ENCODE measurements at places on chromosomes 6 and 20.

GRCh38 chr6:151692216-151692615 is 115.3 kb upstream of the ESR1 start:
- no peak for DNase-seq

GRCh38 chr20:371755-372542 is 8.6 kb upstream of the TRIB3 start:
- DNase-seq, result peak; percentile 35

- DNase-seq, result no peak
Measured at GRCh38 chr20:21577551-21577950, 63.7 kb upstream of the NKX2-2 start.

GRCh38 chr6:89727501-89727900 is 89.0 kb upstream of the LYRM2 start:
- DNase-seq, result no peak

DNA sequence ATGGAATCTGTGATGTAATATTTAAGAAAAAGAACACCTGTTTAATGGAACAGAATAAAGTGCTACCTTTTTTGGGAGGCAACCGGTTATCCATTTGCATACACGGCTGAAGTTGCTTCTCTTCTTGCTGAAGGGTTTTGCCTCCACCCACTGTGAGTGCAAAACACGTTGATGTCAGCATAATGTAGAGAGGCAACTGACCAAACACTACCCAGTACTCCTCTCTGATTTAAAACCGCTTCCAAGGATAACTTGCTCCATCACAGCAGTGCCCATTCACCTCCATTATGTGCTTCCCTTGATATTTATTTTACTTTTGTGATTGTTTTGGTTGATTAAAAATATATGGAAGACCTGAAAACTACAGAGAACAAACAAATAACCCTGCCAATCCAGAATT is 1.4 kb downstream of the SLC17A1 start:
- no peak for DNase-seq

- peak; percentile 54 for DNase-seq
Measured at GRCh38 chr20:3407040-3407770, at the start of gene DNAAF9. Gene DNAAF9 (minus strand): TSS chr20:3407669. CDS start chr20:3407557, 112 bp downstream.
